ENCODE measurements at places on chromosomes 16 and 17. TPM values are rescaled to one million over a fixed set of nuclear protein-coding genes. Genes with fewer than 3 reads are reported as not detected.

Gene CBX2
- total RNA-seq = 24.5 TPM

Gene PERCC1
- not detected for total RNA-seq

Gene SEZ6L2
- 6.8 TPM for total RNA-seq

Gene DNAH2
- total RNA-seq = 0.12 TPM

Gene HOXB7
- total RNA-seq = 22.4 TPM

Gene SNN
- total RNA-seq = 13.7 TPM

Gene SDK2
- total RNA-seq = 1.0 TPM

Gene TP53TG3
- not detected for total RNA-seq

Gene NPW
- total RNA-seq = not detected

Gene VASN
- 22.8 TPM for total RNA-seq

Data from H4 (cell line).